ENCODE measurements at places on chromosomes 5 and 9.

- DNase-seq: no peak
Measured at GRCh38 chr9:89542401-89543021, 44.6 kb upstream of the SEMA4D start.

DNA sequence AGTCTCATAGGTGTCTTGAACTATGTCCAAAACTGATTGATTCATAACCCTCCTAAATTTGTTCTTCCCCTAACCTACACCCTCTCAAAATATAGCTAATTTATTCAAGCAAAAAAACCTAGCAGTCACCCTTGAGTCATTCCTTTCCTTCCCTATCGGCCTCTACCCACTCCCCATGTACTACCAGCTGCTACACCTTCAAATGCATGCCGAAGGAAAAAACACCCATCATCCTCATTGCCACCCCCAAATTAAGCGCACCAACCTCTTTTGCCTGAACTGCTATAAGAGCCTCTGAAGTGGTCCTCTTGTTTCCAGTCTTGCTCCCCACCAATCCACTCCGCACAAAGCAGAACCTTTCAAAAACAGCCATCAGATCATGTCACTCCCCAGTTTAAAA, 12.6 kb downstream of the LIFR start:
- no peak for DNase-seq

DNA sequence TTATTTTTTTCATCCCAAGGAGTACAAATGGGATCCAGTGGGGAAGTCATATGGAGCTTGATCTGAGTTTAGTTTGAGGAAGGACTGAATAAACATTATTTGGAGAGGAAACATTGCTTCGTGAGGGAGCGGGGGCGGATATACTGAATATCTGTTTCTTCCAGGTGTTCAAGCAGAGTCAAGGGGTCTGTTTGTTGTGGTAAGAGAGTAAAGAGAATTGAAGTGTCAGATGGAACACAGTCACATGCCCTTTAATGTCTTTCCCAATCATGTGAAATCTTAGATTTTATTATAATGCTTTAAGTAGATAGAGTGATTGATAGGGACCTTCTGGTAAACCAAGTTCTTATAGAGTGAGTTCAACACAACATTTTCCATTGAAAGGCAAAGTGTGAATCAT, 33.7 kb downstream of the DDX46 start:
- DNase-seq: no peak

GRCh38 chr5:26645659-26646058, 392.7 kb downstream of the CDH9 start:
- DNase-seq: no peak

DNA sequence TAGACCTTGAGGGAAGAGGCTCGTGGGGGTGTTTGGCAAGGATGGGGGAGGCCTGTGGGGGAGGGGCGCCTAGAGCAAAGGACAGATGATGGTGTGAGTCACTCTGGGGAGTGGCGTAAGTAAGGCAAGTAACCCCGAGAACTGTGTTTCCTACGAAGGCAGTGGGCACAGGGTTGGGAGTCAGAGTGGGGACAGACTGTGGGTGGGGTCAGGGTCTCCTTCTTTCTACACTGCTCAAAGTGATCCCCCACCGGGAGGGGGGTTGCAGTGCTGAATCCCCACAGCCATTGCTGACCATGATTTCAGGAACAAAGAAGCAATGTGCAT, 136.8 kb downstream of the TENT4A start:
- DNase-seq: no peak

GRCh38 chr9:102428305-102428704, 566.8 kb upstream of the CYLC2 start:
- no peak for DNase-seq

- DNase-seq: no peak
Measured at GRCh38 chr5:129760636-129761325, 12.9 kb downstream of the MINAR2 start.

All from iPS DF 6.9 (cell line).